ENCODE measurements at places on chromosomes 5 and 9.
A peak's percentile ranks its signal among the peaks of the same experiment; 100 is the strongest.

GRCh38 chr5:141040093-141040770, 10.9 kb upstream of the PCDHB1 start:
- DNase-seq: peak; percentile 49

DNA sequence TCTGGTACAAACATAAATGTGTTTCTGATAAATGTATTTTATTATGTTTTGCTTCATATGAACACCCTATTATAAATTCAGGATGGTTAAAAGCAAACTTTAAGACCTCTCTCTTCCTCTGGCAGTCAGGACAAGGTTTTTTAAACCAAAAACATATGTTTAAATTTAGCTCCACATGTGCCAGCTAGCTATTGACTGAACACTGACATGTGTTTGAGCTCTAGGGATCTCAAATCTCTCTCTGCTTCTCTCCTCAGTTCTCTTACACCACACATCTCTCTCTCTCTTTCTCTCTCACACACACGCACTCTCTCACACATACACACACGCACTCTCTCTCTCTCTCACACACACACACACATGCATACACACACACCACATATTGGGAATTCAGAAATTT, 150.1 kb upstream of the RFX3 start:
- no peak for DNase-seq

DNA sequence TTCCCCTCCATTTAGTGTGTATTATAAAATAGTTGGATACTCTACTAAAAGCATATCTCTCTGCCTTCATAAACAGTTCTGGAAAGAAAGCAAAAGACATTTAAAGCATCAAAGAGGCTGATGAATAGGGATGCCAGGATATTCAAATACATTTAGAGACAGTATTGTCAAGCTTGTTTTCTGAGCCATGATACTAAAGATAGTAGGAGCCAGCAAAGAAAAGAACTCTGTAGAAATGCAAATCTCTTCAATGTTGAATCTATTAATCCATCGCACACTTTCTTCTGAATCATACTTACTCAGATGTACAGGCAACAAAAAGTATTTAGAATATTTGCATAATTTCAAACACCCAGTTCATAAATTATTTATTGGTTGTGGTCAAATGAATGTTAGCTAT, 207.1 kb upstream of the MEF2C start:
- no peak for DNase-seq

GRCh38 chr5:98105681-98106080, 667.8 kb upstream of the RGMB start:
- DNase-seq: no peak
